Stimulated activated CD4-positive, alpha-beta T cell treated with anti-CD3 and anti-CD28 coated beads, Interleukin-4, amount 100 ng/mL, for 1 hour (primary cell): ENCODE measurements at places on chromosomes 7 and 10.

DNA sequence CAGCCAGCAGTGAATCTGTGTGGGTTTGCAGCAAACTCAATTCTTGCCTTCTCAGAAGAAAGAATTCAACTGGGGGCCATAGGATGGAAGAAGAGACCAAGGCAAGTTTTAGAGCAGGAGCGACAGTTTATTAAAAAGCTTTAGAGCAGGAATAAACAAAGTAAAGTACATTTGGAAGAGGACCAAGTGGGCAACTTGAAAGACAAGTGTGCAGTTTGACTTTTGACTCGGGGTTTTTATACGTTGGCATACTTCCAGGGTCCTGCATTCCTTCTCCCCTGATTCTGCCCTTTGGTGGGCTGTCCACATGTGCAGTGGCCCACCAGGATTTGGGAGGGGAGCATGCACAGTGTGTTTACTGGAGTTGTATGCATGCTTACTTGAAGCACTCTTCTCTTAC is 3.0 kb upstream of the ANKRD22 start:
- DNase-seq, result no peak

DNA sequence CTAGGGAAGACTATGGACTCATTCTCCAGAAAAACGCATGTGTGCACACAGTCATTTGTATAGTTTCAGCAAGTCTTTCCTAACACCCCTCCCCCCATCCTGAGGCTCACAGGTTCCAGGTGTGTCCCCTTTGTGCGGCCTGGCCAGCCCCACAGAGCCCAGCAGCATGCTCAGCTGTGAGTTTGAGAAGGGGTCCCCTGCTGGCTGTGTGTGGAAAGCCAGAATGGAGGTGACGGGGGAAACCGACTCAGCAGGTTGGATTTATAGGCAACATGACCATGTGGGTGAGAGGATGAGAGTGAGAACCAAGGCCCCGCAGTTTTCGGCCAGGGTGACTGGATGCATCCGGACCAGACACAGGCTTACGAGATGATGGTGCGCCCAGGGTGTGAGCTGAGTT is 9.9 kb downstream of the PTPRE start:
- DNase-seq, result no peak

DNA sequence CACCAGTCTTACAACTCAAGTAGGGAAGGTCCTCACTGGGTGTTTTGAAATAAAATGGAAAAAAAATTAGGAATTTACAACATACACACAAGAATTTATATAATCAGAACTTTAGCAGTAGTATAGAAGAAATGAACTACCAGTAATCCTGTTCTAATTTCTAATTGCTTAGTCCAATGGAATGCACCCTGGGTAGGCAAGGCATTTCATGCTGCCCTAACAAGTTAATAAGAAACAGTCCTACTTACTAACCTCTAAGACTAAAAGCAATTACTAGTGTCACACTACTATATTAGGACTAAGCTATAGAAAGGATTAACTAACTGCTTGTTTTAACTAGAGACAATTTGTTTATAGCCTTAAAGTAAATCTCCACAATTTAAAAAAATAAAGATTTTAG is 158.1 kb downstream of the BTAF1 start:
- DNase-seq, result no peak

DNA sequence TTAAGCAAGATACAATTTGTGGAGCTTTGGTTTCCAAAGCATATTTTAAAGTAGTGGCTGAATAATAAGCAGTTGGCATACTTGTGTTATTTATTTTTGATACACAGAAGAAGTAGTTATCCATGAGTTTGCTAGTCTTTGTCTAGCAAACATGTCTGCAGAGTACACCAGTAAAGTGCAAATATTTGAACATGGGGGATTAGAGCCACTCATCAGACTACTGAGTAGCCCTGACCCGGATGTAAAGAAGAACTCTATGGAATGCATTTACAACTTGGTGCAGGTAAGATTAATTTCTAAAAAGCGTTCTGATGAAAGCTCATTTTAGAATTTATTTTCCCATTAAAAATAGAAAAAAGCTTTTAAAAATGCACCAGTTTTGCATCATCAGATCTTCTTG is 31.4 kb downstream of the ARMC3 start:
- DNase-seq, result no peak
